Osteoblast (primary cell): ENCODE measurements at places on chromosomes 3 and 15. TPM values are rescaled to one million over a fixed set of nuclear protein-coding genes. Genes with fewer than 3 reads are reported as not detected.

DNA sequence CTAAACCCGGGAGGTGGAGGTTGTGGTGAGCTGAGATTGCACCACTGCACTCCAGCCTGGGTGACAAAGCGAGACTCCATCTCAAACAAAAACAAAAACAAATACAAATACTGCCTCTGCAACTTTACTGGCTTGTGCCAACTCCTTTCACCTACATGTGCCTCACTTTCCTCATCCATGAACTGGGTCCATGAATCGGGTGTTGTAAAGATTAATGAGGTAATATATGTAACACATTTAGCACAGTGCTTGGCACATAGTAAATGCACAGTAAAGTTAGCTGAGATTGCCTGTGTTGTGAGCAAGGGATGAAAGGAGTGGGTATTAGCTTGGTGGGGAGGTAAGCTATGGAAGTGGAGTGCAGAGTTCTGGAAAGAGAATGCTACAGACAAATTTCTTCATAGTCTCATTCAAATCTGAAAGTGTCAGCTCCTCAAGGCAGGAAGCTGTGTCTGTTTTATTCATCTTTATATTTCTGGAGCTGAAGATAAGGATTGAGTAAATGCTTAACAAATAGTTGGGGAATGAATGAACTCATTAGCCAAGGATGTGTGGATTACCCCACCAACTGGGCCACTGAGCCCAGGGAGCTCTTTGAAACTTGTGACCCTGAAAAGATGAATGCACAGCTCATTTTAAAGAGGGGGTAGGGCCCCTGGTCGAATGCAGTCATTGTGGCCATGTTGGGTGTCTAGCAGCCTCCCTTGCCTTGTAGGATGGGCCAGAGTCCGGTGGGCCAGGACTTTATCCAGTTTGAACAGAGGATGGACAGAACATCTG is 7.7 kb upstream of the CDCP1 start:
- peak; percentile 82 for DNase-seq

DNA sequence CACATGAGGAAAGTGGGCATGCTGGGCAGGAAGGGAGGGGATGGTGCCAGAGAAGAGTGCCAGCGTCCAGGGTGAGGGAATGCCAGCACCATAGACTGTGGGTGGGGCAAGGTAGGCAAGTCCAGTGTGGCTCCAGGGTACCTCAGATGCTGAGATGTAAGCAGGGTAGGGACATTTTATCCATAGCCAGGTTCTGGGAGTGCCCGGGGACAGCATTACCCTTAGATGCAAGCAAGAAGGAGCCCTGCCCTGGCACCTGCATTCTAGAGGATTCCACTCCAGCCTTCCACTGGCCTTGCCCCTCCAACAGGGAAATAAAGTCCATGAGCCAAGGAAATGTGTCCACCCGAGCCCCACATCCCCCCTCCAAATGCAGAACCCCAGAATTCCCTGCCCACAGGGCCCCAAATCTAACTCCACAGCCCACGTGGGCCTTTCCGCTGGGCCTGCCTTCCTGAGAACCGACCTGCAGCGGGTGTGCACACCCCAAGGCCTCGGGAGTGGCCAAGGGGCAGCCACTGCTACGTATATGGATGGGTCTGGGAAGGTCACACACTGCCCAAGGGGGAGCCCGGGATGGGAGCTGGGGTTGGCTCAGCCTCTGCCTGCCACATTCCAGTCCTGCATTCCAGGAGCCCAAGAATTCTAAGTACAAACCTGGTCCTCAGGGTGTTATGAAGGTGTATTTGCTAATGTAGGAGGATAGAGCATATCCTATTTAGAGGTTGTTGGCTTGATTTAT is 20.3 kb upstream of the CYP11A1 start:
- peak; percentile 77 for DNase-seq

GRCh38 chr3:143247073-143247472 is 127.5 kb downstream of the CHST2 start:
- no peak for DNase-seq

DNA sequence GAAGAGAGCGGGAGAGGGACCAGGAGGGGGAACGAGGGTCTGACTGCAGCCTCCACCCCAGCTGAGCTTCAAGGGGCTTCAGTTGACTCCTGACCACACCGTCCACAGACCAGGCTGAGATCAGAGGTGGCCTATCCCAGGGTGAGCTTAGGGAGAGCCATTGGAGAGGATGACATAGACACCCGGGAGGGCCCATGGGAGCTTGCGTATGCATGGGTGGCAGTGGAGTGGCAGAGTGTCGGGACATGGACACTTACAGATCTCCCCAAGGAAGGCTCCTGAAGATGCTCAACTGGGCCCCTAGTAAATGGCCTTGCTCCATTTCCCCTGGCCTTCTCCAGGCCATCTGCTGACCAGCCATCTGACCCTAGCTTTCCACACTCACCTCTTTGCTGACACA is 12.6 kb upstream of the ALAS1 start:
- DNase-seq = no peak

DNA sequence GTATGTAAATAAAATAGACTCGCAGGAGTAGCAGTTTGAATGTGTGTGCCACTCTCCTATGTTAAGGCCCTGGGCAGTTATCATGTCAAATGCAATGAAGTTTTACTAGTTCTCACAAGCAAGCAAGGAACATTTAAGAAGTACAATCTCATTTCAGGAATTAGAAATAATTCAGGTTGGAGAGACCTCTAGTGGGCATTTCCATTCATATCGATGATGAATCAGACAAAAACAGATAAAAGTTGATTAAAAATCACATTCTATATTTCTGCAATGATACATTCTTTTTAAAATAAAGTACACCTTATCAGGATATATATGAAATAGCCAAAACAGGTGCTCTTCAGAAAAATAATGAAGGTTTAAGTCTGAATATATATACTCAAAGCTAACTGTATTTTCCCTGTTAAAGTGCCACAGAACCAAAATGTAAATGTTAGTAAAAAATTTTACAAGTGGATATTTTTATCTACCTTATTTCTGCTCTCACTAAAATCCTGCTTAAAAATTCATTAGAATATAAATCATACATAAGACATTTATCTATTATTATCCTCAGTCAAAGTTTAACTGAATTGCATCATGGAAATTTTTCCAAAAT is 492.4 kb upstream of the FRG2C start:
- DNase-seq = no peak

DNA sequence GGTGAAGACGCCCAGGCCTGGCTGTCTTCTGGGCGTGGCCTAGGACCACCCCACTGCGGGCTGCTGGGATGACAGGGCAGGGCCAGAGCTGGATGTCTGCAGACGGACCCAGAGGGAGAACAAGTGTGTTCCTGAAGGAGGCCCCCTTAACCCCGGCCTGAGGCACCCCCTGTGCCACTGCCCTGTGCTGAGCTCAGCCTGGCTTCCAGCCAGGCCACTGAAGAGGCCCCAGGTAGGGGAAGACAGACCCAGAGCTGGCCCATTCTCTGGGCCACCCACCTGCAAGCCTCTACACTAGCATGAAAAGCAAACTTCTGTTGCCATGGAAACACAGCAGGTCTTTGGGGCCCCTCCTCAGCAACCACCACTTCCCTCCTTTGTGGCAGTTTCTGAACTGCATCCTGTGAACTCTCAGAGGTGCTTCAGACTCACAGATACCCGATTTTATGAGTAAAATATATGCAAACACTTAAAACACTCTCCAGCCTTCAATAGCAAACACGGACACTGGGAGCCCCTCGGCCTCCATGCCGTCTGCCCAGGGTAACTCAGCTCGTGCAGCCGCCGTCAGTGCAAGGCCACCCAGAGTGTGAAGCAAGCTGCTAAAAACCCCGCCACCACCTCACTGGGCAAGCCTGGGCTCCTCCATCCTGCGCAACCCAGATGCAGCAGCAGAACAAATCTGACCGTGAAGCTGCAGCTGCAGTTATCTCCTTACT is 42.5 kb downstream of the CMTM6 start:
- no peak for DNase-seq

- DNase-seq = no peak
These were observed 10.2 kb upstream of the KLF15 start for GRCh38 chr3:126367316-126367805.

- no peak for DNase-seq
These were observed 18.7 kb upstream of the SCN10A start for GRCh38 chr3:38834717-38835116.

GRCh38 chr3:71583566-71584393 is at the start of gene FOXP1:
TSS of gene FOXP1 (minus strand) at chr3:71583728. CDS start at chr3:71198381, 385,347 bp downstream.
- peak; percentile 88 for DNase-seq

- DNase-seq = peak; percentile 21
These were observed 8.7 kb upstream of the FLNB start for GRCh38 chr3:57999417-58000115.

- no peak for DNase-seq
These were observed 35.0 kb downstream of the MLH1 start for GRCh38 chr3:37028329-37028728.

DNA sequence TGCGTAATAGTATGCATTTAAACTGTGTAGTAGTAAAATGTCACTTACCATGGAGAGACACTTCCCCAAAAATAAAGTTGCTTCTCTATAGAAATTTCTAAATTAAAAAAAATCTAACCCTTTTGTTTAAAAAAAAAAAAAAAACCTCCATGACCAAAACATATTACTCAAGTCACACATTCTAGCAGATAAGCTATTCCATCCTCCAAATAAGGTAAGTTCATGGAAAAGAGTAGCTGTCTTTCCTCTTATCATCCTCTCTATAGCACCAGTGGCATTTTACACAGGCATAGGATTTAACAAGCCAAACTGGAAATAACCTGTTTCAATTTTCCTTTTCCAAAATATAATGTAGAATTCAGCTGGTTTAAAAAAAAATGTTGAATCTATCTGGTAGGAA is 57.4 kb downstream of the LRRFIP2 start:
- DNase-seq = no peak

DNA sequence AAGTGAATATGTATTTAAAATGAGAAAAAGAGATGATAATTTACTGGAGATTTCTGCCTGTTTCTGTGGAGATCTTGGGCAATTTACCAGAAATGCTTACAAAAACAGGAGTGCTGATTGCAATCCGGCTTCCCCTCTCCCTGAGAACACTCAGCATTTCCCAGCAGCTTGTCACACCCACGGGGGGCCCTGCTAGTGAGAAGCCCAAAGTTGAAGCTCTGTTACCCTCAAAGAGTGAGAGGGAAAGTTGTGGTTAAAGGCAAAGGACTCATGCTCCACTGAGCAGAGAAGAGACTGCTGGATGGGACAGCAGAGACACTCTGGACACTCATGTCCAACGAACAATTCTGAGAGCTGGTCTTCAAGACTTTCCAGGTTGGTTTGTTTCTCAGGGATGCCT is 2.9 kb downstream of the MCTP2 start:
- DNase-seq = no peak

GRCh38 chr3:89908711-89909213 is 801.3 kb downstream of the EPHA3 start:
- DNase-seq = no peak

- no peak for DNase-seq
These were observed 327.7 kb downstream of the RYR3 start for GRCh38 chr15:33638453-33638852.

- no peak for DNase-seq
These were observed 89.1 kb downstream of the EBLN2 start for GRCh38 chr3:73150369-73151130.

- DNase-seq = no peak
These were observed 158.7 kb downstream of the CGGBP1 start for GRCh38 chr3:87900061-87900460.

- peak; percentile 99 for DNase-seq
These were observed 7.6 kb downstream of the ULK3 start for GRCh38 chr15:74835312-74835823.

- no peak for DNase-seq
These were observed 823.0 kb downstream of the CADM2 start for GRCh38 chr3:85781806-85782205.

DNA sequence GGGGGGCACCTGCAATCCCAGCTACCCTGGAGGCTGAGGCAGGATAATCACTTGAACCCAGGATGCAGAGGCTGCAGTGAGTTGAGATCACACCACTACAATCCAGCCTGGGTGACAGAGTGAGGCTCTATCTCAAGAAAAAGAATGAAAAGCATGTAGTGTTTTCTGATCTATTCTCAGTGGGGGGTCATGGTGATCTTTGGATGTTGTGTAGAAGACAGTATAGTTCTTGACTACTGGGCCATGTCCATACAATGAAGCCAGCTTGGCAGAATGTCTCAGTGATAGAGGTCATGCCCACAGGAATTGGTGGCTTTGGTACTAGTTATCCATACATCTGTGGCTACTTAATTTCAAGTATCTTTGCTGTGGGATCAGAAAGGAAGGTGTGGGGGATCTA is 26.8 kb upstream of the NANOGP8 start:
- DNase-seq = no peak

DNA sequence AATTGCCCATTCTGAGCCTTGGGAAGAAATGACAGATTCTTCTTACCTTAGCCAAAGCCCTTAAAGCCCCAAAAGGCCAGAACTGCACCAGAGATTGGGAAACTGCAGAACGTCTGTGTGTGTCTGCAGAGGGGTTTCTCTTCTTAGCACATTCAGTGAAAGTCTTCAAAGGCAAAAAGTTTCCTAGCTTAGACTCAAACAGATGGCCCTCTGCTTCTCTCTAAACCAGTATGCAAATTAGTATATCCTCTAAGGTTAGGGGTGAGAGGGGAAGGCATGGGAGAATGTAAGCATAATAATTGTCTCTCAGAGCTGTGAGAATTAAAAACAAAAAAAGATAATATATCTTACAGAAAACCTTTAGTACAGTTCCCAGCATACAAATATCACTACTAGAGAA is 334.0 kb upstream of the MCTP2 start:
- DNase-seq = no peak

DNA sequence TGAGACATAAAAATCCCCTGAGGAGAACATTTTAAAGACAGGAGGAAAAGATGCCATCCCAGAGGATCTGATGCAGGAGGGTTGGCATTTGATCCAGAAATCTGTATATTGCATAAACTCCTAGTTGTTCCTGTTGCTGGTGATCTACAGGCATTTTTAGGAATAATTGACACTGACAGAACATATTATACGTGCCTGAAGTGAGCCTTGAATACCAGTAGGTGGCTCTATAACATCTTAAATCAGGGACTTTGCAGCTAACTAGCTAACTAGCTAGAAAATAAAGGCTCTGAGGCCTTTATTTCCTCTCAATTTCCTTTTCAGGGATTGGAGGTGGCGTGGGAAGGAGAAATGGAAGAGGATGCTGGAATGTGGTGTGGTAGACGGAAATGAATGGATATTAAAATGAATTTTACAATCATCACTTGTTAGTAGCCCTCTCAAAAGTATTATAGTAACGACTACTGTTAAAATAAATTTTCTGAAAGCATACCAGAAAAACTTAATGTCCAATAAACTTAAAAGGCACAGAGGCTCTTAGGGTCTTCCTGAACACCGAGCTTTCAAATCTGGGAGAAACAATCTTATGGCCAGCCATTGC is 73.8 kb upstream of the ZBED2 start:
- DNase-seq = no peak

Gene OXTR
- 2.5 and 6.2 TPM in 2 replicates for total RNA-seq

Gene MAP6D1
- total RNA-seq = 0.59 and 2.2 TPM in 2 replicates

Gene ATP13A5
- total RNA-seq = not detected in 2 replicates

Gene AMOTL2
- 205 and 300 TPM in 2 replicates for total RNA-seq

Gene PIERCE2
- 3.6 and 5.3 TPM in 2 replicates for total RNA-seq

Gene WNT5A
- total RNA-seq = 116 and 145 TPM in 2 replicates

Gene LARP6
- 76.0 and 77.4 TPM in 2 replicates for total RNA-seq

Gene RARB
- 4.1 and 7.6 TPM in 2 replicates for total RNA-seq

Gene GP9
- not detected in 2 replicates for total RNA-seq

Gene DUOXA2
- not detected in 2 replicates for total RNA-seq

Gene CPN2
- total RNA-seq = under 0.01 and 0.29 TPM in 2 replicates

Gene SEMA5B
- total RNA-seq = not detected in 2 replicates
